T-cell (primary cell): ENCODE measurements at places on chromosomes 4 and X.

DNA sequence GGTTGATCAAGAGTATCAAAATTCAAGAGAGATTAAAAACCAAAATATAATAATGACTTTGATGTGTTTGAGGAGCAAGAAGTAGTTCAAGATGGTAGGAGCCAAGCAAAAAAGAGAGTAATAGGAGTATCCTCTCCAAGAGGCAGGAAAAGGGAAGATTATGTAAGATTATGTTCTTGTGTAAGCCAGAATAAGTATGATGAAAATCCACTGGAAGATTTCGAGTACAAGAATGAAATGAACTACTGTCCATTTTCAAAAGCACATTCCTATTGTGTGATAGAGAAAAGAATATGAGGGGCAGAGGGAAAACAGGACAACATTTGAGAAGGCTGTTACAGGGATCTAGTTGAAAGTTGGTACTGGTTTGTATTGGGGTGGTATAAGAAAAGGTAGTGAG, 659.6 kb upstream of the INTU start:
- DNase-seq, result no peak

DNA sequence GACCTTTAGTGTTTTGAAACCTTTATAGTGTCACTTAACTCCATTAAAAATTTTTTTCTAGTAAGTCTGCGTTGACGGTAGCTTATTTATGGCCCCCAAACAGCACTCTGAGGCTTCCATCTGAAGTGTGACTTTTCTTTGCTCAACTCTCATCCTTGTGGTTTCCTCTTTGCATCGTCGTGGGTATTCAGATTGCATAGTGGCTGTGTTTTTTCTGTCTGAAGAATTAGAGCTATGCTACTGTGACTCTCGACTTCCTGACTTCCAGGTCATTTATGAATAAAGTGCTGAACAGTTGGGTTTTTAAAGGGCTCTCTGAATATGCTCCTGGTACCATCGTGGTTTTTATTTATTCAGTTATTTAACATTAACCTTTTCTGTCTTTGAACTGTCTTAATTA, 44.9 kb downstream of the JADE1 start:
- DNase-seq, result no peak

- no peak for DNase-seq
Observed at GRCh38 chrX:108198420-108198819, 106.8 kb downstream of the ATG4A start.

DNA sequence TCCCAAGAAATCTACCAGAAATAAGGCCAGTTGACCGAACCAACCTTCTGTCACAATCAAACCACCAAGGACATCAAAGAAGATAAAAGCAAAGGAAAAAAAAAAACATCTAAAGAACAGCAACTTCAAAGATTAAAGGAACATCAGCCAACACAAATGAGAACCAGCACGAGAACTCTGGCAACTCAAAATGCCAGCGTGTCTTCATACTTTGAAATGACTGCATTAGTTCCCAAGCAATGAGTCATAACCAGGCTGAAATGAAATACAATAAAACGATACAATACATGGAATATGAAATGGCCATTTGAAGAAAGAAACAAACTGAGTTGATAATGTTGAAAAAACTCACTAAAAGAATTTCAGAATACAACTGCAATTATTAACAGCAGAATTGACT, 611.6 kb upstream of the GRIA3 start:
- no peak for DNase-seq

GRCh38 chr4:3407930-3408792, 33.6 kb upstream of the HGFAC start:
- DNase-seq, result no peak

DNA sequence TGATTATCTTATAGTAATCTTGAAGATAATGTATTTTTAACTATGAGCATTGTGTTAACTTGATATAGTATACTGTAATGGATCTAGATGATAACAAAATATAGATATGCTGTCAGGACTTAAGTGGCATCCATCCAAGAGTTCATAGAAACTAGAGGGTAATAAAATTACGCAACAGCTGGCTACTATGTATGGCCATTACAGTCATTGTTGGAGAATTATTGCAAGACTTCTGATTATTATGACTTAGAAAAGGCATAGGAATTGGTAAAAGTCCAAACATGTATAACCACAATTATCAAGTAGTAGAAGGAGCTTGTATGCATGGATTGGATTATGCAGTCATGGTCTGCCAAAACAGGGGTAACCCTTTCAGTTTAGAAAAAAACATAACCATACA, 9.5 kb downstream of the OGT start:
- DNase-seq, result no peak

DNA sequence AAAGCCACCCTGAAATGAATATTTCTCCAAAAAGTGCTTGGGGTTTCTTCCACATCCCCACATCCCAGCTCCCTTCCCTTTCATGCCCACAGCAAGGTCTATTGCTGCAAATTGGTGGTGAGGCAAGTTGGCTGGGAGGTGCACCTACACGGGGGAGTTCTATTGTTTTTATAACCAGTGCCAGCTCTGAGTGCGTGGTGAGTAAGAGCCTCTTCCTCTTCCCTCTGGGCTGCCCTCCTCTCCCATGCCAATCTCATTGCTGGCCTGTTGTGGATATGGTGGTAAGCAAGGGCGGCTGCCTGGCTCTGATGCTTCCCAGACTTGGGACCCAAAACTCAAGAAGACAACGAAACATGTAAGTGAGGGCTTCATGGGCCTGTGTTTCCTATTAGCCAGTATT, 204.3 kb downstream of the SHROOM3 start:
- DNase-seq, result no peak

GRCh38 chr4:185190306-185190856, 13.4 kb downstream of the CFAP97 start:
- no peak for DNase-seq

GRCh38 chrX:46649421-46650260, 76.1 kb downstream of the CHST7 start:
- DNase-seq, result no peak

DNA sequence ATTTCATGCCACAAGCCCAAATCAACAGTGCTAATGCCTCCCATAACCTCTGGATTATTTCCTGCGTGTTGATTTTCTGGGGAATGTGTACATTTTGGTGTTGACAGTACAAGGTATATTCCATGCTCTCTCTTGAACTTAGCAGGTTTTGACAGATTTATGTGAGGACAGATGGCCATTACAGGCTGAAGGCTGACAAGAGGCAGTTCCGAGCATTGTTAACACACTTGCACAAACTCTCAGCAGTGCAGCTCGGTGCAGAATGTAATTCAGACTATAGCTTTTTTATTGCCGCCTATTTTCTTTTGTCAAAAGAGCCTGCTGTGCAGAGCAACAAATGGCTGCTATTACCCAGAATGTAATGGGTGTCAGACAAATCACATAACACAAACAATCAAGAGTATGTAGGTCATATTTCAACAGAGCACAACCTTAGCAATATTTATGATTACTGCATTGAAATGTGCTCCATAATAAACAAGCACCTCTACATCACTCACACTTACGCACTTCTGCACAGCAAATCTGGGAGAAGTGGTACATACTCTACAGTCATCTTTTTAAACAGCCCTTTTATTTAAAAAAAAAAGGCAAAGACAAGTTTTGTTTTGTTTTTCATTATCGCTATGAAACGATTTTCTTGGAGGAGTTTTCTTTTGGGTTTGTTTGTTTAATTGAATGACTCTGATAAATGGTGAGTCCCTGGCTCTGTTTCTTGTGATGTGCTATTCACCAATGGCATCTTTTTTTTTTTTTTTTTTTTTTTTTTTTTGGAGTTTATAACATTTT, 71.6 kb downstream of the PPARGC1A start:
- DNase-seq, result no peak

DNA sequence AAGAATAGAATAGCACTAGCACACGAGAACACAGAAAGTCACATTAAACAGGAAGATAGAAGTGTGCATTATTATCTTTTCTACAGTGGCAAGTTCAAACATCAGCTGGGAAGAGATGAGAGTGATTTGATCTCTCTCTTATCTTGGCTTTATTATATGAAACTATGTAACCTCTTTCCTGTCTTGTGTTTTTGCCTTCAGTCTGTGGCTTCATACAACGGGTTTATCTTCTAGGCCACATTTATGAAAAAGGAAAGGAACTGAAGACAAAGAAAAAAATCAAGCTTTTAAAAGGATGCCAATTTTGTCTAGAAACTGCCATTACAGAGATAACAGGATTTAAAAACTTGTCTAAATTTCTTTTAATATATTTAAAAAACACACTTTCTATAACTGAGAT, 983.6 kb downstream of the RPA4 start:
- no peak for DNase-seq

GRCh38 chr4:95470622-95471021, 78.2 kb downstream of the UNC5C start:
- no peak for DNase-seq

GRCh38 chrX:70921709-70922352, 9.1 kb downstream of the SLC7A3 start:
- DNase-seq, result no peak

DNA sequence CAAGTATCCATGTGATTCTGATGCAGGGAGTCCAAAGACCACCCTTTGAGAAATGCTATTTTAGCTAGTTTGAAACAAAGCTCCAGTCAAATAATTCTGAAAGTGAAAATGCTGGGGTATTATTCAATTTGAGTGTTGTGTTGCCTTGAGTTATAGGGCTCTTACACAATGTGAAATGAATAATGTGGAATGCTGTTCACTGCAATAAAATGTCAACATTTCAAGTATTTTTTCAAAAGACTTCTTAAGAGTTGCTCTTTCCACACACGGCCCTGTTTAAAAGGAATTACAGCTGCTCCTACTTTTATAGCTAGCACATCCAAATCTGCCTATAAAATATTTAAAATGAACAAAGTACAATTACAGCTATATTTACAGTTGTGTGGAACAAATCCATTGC, 27.5 kb upstream of the PLS3 start:
- DNase-seq, result no peak

DNA sequence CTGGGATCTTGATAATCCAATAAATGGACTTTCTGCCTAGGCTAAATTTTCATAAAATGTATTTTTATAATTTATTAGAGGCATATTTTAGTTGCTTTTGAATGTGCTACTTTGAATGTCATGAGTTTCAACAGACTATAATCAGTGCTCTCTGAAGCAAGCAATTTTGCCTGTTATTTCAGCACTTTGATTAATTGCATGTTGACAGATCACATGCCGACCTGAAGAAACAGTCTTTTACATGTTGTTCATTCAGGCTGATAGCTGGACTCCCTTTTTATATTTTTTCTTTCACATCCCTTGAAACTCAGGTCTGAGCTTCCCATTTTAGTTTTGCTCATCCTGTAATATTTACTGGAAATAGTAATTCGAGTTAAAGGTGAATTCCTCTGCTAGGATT, 341.0 kb downstream of the NAP1L3 start:
- DNase-seq, result no peak

DNA sequence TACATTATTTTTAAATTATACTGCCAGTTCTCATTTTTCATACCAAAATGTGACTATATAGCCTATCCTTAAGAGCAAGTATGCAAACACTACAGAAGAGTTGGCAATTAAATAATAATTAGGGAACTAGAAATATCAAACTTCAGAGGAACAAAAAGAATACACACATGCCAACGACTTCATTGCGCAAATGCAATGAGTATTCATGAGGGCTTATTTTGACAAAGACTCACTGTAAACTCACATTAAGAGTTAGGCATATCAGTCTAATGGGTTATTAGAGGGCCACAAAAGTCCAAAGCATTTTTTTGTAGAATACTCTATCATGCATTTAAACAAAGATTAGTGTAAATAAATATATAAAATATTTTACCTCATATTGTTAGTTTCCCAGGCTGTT, 31.6 kb downstream of the SLC10A7 start:
- no peak for DNase-seq

DNA sequence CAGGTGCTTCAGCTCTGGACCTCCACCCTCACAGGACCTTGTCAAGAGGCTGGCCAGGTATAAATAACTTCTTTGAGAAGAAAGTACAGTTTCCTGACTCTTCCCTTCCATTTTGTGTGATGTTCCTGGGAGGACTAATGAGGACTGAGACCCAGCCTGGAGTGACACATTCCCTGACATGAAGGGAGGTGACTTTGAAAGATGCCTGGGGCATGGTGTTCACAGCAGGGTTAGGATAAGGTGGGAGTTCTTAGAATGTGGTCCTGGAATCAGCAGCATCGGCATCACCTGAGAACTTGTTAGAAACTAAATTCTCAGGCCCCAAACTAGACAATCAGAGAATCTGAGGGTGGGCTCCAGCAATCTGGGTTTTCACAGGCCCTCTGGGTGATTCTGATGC, 224.9 kb upstream of the BOD1L1 start:
- DNase-seq, result no peak

DNA sequence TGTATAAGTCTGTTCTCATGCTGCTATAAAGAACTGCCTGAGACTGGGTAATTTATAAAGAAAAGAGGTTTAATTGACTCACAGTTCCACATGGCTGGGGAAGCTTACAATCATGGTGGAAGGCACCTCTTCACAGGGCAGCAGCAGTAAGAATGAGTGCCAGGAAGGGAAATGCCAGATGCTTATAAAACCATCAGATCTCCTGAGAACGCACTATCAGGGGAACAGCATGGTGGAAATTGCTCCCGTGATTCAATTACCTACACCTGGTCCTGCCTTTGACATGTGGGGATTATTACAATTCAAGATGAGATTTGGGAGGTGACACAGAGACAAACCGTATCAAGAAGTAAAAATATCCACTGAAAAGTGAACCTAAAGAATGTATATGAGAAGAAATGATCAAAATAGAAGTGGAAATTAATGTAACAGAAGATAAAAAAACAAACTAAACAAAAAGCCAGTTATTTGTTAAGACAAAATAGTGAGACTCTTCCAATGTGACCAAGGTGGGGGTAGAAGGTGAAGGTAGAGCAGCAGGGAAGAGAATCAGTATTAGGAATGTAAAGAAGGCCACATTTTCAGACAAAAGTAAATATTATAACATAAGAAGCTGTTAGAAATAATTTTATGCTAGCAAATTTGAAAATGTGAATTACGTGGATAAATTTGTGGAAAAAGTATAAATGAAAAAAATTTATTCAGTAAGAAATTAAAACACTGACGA, 372.9 kb downstream of the NKX6-1 start:
- DNase-seq, result no peak

DNA sequence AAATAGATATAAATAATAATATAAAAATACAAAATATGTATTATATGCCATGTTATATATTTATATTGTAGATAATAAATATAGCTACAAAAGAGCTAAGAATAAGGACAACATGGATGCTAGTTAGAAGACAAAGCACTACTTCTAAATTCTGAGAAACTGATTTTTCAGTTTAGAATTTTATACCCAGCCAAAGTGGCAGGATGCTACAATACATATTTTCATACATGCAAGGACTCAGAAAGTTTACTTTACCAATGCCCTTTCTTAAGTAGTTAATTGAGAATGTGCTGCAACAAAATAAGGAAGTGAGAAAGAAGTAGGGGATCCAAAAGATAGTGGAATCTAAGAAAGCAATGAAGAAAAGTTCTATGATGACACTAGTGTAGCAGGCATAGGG, 64.5 kb downstream of the PDE5A start:
- no peak for DNase-seq

DNA sequence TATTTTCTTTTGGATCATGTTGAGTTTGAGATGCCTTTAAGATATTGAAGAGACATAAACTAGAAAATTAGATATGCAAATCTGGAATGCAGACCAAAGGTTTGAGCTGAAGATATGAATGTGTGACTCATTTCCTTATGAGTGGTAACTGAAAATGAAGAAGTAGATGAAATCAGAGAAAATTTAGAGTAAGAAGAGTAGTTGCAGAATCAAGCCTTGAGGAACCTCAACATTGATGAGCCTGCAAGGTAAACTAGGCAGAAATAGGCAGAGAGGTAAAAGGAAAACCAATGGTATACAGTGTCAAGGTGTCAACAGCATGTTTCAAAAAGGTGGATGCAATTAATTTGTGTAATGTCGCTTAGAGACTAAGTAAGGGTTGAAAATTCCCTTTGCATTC, 142.8 kb downstream of the MOSPD2 start:
- DNase-seq, result no peak
